ENCODE measurements at places on chromosomes 6 and 20.

- no peak for DNase-seq
These were observed 312.8 kb upstream of the SULF2 start for GRCh38 chr20:48098099-48098498.

DNA sequence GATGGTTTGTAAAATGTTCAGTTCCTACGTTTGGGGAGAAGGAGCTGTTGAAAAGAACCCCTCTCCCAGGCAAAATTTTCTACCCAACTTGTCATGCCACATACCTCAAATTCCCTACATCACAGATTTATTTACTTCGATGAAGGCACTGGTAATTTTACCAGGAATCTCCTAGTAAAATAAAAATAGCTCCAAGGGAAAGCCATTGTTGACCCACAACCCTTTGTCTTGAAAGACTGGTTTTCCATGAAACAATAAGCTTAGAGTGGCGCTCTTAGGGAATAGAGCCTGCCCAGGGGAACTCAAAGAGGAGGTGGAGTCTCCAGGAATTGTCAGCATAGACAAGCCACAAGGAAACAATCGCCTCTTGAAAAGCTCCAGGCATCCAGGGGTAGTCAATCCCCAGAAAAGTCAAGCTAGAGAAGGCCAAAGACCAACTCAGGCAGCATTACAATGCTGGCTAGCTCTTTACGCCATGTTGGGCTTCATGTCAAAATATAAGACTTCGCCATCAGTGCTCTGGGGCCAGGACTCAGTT, 99.2 kb upstream of the RREB1 start:
- DNase-seq, result no peak

DNA sequence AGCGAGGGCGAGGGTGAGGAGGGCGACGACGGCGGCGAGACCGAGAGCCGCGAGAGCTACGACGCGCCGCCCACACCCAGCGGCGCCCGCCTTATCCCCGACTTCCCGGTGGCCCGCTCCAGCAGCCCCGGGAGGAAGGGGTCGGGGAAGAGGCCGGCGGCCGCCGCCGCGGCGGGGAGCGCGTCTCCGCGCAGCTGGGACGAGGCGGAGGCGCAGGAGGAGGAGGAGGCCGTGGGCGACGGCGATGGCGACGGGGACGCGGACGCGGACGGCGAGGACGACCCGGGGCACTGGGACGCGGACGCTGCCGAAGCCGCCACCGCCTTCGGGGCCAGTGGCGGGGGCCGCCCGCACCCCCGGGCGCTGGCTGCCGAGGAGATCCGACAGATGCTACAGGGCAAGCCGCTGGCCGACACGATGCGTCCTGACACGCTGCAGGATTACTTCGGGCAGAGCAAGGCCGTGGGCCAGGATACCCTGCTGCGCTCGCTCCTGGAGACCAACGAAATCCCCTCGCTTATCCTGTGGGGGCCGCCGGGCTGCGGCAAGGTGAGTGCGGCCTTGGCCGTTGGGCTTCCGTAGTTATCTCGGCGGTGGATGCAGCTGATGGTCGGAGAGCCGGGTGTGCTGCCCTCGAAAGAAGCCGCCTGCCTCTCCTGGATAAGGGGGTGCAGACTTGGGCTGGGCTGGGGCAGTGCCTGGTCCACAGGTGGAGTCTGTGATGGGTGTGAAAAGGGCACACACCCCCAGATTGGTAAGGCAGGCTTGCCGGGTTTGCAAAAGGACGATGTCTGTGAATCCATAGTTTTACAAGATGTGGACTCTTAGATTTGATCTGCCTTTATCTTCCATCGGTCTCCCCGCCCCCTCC, 938 bp downstream of the WRNIP1 start:
- peak; percentile 68 for DNase-seq

GRCh38 chr6:45576648-45577624, 199.2 kb upstream of the SUPT3H start:
- no peak for DNase-seq

- no peak for DNase-seq
These were observed 691.9 kb downstream of the RFPL4B start for GRCh38 chr6:113039005-113039404.

DNA sequence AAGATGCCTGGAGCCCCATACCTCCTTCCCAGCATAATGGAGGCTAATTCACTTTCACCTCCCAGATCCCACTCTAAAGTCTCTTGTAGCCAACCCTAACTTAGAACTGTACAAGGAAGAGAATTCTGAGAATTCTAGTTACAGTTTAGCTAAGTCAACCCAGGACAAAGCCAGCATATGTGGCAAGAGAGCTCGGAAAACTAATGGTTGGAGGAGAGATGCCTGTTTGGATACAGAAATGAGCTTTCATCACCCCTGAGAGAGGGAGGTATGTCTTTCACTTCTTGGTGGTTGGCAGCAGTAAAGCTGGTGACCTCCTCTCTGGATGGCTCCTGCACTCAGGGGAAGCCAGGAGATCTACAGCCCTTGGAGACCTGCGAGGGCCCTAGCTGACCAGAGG, 252.6 kb upstream of the SUPT3H start:
- DNase-seq, result no peak

GRCh38 chr6:29631860-29632731, 887 bp downstream of the GABBR1 start:
- peak; percentile 68 for DNase-seq

DNA sequence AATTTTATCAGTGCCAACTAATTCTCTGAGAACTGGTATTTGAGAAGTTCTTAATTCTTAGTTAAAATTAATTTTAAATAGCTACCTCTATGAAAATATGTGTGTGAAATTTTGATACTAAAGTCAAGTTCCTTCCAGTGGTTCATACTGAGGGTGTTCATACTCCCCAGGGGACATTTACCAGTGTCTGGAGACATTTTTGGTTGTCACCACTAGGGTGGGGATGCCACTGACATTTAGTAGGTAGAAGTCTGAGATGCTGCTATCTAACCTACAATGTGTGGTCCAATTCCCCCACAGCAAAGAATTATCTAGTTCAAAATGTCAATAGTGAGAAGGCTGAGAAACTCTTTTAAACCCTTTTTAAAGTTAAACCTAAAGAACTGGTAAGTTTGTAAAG, 463.8 kb downstream of the ADGRB3 start:
- no peak for DNase-seq

- DNase-seq, result no peak
These were observed 455.0 kb upstream of the SOX4 start for GRCh38 chr6:21138336-21139069.

DNA sequence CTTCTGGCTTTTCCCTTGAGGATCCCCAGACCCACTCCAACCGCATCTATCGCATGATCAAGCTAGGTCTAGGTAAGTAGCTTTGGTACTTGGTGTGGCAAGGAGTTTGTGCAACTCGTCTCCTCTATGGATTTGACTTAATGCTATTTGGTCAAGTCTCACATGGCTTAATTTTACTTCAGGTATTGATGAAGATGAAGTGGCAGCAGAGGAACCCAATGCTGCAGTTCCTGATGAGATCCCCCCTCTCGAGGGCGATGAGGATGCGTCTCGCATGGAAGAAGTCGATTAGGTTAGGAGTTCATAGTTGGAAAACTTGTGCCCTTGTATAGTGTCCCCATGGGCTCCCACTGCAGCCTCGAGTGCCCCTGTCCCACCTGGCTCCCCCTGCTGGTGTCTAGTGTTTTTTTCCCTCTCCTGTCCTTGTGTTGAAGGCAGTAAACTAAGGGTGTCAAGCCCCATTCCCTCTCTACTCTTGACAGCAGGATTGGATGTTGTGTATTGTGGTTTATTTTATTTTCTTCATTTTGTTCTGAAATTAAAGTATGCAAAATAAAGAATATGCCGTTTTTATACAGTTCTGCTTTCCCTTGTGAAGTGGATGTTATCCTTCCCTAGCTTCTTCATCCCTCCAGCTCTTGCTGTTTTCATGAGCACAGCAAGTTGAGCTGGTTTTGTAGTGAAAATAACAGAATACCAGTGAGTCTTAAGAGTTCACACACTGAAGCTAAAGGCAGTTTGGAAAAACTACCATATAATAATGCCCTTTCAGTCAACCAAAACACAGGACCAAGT, 3.8 kb downstream of the SLC35B2 start:
- no peak for DNase-seq

- DNase-seq, result no peak
These were observed 11.3 kb downstream of the BHLHE23 start for GRCh38 chr20:62995481-62995880.

DNA sequence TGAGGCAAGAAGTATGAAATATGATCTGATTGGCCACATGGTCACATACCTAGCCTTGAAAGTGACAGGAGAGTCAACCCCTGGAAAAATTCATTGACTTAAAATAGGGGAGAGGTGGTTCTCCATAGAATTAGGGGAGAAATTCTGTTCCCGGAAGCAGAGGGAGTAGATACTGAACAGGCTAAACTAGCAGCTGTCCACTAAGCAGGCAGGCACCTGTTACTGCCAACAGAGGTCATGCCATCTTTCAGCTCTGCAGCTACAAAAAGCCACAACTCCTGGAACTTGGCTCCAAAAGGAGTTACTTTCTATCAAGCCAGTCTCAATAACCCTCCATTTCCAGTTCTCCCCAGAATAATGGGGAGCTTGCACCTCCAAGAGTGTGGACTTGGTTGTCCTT, 352.5 kb downstream of the MAFB start:
- DNase-seq, result no peak

DNA sequence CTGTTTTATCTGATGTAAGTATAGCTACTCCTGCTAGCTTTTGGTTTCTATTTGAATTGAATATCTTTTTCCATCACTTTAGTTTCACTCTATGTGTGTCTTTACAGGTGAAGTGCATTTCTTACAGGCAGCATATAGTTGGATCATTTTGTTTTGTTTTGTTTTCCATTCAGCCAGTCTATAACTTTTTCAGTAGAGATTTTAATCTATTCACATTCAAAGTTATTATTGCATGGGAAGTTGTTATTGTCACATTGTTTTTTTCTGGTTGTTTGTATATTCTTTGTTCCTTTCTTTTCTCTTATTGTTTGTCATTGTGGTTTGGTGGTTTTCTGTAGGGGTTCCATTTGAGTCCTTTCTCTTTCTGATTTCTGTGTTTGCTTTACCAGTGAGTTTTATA, 151.2 kb downstream of the PDE10A start:
- no peak for DNase-seq

DNA sequence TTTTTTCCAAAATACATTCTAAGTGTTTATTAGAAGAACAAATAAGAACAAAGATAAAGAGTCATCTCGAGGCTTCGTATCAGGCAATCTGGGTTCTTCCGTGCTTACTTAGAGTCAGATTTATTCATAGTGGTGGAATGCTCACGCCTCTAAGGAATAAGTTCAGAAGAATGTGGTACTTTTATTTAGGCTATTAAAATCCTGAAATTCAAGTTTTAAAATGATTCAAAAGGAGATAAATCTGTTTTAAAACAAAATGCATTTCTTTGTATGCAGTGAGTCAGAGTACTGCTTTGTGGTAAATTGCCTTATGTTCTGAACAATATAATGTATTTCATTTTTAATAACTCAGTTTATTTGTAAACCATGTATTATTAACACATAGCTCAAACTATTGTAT, 89.1 kb downstream of the FUT9 start:
- no peak for DNase-seq

GRCh38 chr20:47980336-47981177, 195.3 kb upstream of the SULF2 start:
- DNase-seq, result no peak

- peak; percentile 12 for DNase-seq
These were observed 96.8 kb downstream of the PSMG4 start for GRCh38 chr6:3355358-3356055.

DNA sequence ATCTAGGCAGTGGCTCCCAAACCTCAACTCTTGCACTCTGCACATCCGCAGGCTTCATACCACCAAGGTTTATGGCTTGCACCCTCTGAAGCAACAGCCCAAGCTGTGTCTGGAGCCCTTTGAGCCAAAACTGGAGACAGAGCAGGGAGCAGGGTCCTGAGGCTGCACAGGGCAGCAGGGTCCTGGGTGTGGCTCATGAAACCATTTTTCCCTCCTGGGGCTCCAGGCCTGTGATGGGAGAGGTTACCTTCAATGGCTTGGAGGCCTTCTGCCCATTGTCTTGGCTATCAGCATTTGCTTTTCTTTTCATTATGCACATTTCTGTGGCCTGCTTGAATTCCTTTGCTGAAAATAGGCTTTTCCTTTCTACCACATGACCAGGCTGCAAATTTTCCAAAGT, 6.3 kb upstream of the FAM184A start:
- DNase-seq, result no peak

DNA sequence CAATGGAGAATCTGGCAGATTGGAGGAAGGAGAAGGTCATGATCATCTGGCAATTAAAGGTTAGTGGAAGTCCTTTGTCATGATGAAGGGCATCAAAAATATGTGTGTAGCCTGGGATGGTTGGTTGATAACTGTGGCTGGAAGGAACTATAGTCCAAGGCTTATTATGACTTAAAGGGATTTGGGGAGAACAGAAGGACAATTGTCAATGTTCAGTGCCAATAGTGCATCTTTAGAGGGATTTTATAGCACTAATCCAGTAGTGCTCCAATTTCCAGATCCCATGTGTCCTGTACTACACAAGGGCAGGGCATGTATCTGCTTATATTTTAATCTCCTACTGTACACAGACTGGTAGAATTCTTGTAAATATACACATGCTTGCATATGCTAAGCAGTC, 5.0 kb upstream of the ZBTB24 start:
- no peak for DNase-seq

DNA sequence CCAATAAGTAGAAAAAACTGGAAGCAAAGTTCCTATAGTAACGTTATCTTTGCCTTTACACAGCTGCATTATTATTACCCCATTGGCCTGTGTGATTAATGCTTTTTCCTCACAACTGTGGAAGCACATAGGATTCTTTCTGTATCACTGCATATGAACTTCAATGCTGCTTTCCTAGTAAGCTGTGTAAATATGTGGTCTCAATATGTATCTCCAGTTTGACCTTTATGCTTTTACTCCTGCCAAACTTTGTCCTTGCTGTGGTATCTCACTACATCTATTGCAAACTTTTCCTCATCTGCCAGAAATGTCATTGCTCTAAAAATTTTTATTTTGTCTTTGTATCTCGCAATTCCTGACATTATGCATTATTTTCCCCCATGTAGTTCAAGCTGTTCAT, 168.6 kb downstream of the ZFAND3 start:
- DNase-seq, result peak; percentile 24

DNA sequence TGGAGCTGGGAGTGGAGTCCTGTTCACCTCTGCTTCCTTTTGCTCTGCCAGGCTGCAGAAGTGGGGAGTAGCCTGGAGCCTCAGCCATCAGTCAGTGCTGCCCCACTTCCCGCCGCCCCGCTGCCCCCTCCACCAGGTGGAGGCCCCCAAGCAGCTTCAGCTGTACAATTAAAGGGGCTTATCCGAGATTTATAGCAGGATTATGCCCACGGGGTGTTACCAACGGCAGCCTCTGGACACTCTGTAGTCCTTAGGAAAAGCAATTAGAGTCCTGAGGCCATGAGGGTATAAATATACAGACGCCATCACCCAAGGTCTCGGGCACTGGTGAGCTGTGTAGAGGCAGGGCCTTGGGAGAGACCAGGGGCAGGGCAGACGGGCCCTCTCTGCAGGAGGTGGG, 55.4 kb downstream of the GRM4 start:
- DNase-seq, result no peak

DNA sequence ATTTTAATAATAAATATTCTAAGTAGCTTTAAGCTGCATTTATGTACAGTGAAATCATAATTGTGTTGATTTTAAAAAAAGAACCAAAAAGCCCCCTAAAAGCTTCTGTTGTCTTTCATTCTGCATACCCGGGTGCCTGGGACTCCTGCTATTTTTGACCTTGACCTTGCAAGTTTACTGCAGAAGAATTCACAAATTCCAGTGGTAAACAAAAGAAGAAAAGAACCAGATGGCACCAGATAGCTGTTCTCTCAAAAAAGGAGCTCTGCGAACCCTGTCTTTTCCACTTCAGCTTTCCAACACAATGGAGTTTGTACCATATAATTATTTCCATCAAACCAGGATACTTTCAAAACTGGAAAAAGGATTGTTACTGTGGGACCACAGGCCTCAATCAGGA, 363.3 kb downstream of the SMOC2 start:
- no peak for DNase-seq

GRCh38 chr20:60802676-60803075, 449.4 kb upstream of the CDH4 start:
- DNase-seq, result no peak
